ENCODE measurements at places on chromosomes 1 and 21.

GRCh38 chr1:62436466-62437272 lies at the start of gene USP1:
USP1 (plus strand) TSS chr1:62437049; CDS start chr1:62439868, 2,819 bp downstream.
- peak; percentile 95 for DNase-seq

- DNase-seq = no peak
Observed at GRCh38 chr1:223752721-223753515, 40.6 kb downstream of the CAPN2 start.

DNA sequence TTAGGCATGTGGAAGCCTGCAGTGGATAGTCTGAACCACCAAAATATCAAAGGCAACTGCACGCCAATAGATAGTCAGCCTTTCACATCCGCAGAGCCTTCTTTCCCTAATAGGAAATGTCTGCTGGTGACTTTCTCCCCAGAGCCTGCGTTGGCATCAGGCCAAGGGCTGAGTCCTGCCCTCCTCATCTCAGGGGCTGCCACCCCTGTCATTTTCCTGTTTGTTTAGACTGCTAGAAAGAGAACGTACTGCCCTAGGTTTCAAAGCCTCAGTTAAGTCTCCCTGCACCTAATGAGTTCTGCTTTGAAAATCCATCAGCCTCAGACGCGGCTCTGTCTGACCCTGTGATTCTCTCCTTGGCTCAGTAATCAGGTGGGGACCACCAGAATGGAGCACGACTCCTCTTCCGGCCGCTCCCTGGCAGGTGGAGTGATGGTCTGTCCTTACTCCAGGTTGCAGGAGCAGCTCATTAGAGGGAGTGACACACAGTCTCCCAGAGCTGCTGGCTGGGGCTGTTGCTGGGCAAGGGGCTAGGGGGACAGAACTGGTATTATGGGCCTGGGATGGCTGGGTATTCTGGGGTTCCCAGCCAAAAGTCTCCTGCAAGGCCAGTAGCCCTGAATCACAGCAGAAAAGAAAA lies 27.3 kb downstream of the STUM start:
- DNase-seq = no peak

- DNase-seq = no peak
Observed at GRCh38 chr1:181452746-181453145, 30.6 kb upstream of the CACNA1E start.

- no peak for DNase-seq
Observed at GRCh38 chr1:6103854-6104530, 58.3 kb downstream of the KCNAB2 start.

DNA sequence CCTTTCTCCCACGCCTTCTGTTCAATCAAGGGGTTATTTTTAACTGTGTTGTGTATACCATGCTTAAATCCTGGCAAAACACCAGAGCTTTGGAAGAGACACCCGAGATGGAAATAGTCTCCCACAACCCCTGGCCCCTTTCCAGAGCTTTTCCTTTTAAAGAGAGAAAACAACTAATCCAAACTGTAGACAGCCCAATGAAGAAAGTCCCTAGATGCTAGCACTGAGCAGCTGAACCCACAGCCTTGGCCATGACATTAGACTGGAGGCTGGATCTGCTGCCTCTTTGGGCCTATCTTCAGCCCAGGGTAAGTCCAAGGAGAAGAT lies 64.9 kb upstream of the ARTN start:
- DNase-seq = no peak

DNA sequence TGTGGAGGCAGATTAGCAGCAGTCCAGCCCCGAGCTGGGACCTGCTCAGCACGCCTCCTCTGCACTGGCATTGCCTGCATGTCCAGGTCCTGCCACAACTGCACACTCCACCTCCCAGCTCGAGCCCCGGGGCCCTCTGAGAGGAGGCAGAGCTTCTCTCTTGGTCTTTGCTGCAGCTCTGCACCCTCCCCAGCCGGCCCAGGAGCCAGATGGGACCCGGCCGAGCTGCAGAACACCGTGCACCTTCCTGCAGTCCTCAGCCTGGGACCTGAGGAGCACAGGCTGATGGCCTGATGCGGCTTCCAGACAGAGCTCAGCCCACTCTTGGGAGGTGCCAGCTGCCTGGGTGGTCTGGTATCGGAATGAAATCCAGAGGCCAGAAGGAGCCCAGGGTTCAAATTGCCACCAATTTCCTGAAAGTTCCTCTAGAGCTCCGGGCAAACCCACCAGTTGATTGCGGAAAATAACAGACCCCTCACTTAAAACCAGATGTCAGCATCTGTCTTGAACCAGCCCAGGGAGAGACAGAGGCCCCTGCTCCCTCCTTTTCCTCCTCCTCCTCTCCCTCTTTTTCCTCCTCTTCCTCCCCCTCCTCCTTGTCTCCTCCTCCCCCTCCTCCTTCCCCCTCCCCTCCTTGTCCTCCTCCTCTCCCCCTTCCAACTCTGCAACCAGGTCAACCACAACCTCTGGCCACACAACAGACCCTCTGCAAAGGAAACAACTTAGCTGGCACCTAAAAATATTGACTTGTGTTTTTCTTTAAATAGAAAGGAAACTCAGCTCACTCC lies 10.6 kb upstream of the SPSB1 start:
- DNase-seq = no peak

All from esophagus squamous epithelium (tissue), 5 donors.